GM23248 (cell line): ENCODE measurements at places on chromosomes 4 and X. TPM values are rescaled to one million over a fixed set of nuclear protein-coding genes. Genes with fewer than 3 reads are reported as not detected.
A peak's percentile ranks its signal among the peaks of the same experiment; 100 is the strongest.

The TRAM1L1 gene
- polyA plus RNA-seq, result 2.6 and 3.3 TPM in 2 replicates

GRCh38 chr4:76856243-76857073, 41.5 kb downstream of the SOWAHB start:
- peak; percentile 20 for DNase-seq

DNA sequence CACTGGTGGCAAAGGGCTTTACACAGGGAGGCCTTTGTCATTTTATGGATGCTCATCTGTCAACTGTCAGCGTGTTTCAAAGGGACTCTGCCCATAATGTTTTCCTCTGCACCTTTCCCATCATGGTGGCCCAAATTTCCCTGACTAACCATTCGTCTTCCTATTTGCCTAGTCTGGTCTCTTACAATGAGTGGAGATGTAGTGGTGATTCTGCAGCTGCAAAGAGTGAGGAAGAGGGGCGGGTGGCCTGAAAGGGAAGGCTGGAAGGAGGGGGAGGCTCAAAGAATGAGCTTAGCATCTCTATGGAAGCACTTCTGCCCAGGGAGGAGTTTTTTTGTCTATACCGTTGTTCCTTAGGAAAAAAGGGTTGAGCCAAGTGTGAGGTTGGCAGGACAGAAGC, 447.5 kb downstream of the NKX6-1 start:
- DNase-seq, result no peak

- peak; percentile 20 for DNase-seq
Measured at GRCh38 chr4:143386812-143387211, 50.1 kb downstream of the GAB1 start.

DNA sequence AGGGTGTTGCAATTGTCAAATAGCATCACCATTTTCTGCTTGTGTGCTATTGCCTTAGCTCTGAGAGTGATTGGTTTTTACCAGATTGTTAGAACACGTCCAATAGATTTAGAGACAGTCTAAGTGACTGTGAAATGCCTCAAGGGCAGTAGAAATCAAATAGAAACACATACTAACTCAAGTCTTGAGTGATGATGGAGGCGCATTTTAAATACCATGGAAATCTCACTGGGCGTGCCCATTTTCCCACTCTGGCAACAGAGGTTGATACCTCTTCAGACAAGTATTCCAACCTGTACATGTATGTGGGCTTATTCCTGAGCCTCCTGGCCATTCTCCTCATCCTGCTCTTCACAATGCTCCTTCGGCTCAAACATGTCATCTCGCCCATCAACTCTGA, 7.2 kb downstream of the SERTM2 start:
- DNase-seq, result no peak
